Activated CD4-positive, CD25-positive, alpha-beta regulatory T cell (primary cell): ENCODE measurements at places on chromosomes 6 and 20.
A peak's percentile ranks its signal among the peaks of the same experiment; 100 is the strongest.

DNA sequence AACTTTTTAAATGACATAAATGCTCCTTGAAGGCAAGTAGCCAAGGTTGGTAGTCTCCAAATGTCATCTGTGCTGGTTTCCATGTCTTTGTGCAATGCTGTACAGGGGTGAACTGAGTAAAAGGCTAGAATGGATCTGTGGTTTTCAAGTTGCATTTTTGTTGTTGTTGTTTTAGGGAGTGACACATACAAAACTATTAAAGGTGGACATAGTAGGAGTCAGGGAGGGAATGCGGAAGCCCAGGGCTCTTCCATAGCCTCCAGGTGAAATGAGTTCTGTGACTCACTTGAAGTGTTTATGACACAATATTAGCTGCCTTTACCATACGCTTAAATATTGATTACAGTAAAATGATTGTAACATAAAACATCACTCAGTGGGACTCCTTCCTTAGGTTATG lies 22.5 kb upstream of the QKI start:
- DNase-seq: no peak

GRCh38 chr6:12028213-12028612 lies 16.1 kb downstream of the HIVEP1 start:
- DNase-seq: no peak

DNA sequence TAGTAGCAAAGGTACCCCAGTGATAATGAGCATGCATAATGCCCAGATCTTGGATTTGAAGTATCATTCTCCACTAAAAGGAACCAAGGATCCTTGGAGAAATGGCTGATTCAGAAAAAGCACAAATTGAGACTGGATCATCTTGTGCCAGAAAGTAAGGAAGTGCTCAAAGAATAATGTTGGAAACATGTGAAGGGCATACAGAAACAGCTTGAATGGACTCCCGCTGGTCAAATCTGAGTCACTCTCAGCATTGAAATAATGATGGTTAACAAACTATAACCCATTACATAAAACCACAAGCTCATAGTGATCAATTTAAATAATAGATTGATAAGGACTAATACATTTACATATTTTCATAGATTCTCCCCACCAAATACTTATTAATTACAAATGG lies 3.6 kb upstream of the OSTM1 start:
- DNase-seq: no peak

DNA sequence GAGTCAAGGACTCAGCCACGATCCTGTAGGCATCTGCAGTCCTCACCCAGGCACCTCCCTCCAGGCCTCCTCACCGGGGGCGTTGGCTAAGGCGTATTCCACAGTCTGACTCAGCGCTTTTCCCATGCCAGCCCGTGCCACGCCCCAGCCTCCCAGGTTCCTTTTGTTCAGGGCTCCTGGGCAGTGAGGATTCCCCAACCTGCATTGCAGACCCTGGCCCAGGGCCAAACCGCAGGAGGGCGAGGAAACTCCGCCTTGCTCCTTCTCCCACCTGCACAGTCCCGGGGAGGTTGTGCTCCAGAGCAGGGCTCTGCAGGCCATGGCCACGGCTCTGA lies 202.8 kb upstream of the CST7 start:
- DNase-seq: no peak

- no peak for DNase-seq
Observed at GRCh38 chr6:147806697-147807096, 298.2 kb downstream of the SAMD5 start.

GRCh38 chr6:138689849-138690248 lies 83.7 kb upstream of the CCDC28A start:
- no peak for DNase-seq

GRCh38 chr6:170152124-170152926 lies 138.6 kb downstream of the DLL1 start:
- DNase-seq: no peak

- DNase-seq: no peak
Observed at GRCh38 chr6:24910331-24910960, 25.3 kb downstream of the RIPOR2 start.

GRCh38 chr6:126824815-126825214 lies 293.7 kb upstream of the RSPO3 start:
- no peak for DNase-seq

GRCh38 chr6:144331491-144331969 lies 46.4 kb downstream of the UTRN start:
- DNase-seq: no peak

DNA sequence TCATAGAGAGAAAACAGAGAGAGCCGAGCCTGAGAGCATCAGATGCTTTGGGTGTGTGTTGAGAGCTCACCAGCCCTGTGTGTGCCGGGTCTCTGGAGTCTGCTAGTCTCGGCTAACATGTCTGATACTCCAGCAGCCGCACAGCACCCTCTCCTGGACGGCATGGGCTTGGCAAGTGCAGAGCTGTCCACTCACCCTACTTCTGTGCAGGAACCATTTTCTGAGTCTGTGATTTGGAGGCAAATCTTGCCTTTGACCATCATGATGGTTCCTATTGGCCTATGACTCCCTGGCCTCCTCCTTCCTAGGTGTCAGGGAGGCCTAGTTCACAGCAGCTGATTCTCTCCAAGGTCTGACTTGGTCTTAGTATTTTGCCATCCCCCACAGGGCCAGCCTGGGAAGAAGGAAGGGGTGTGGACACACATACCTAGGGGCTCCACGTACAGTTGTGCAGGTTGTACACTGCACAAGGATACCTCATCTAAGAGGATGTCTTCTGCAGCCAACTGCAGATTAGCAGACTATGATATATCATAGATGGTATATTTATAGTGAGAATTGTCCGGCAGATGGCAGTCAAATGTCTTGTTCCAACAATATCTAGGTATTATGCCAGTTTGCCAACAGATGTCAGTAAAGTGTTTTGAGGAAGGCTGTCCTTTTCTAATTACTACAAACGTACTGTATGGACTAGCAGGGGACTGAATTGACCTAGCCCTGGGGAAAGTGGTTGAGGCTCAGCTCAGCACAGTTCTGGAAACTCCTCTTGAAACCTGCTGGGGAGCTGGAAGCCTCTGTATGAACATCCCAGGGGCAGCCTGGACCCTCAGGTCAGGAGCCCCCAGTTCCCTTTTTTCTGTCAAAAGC lies 13.0 kb downstream of the FGD2 start:
- peak; percentile 73 for DNase-seq

GRCh38 chr20:63587776-63588591 lies 13.9 kb upstream of the HELZ2 start:
- no peak for DNase-seq

DNA sequence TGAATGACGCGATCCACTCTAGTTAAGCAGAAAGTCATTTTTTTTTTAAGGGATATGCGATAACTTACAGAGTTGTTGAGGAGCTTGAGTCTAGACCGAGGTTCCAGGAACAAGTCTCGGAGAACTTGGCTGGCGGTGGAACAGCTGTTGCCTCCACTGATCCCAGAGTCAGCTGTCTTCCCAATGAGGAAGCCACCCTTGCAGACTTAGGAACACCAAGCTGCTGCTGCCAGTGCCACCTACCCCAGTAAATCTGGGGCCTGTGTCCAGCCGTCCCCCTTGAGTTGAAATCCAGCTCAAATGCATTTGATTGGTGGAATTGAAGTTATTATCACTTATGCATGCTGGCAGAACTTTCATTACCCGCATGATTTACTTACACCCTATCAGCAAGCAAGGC lies 6.7 kb downstream of the PFDN4 start:
- no peak for DNase-seq

DNA sequence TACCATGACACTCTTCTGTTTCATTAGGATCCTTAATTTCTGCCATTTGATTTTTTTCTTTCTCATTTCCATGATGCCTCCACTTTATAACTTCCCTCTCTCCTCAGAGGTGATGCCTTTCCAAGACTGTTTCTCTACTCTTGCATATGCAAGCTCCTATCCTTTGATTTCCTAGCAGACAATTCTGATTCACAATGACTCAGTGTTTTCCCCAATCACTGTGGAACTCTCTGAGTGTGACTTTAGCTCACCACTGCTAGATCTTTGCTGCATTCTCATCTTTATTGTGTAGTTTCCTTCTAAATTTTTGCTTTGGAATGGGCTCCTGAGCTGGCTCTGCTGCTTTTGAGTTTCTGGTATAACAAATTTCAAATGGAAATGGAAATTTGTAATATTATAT lies 184.9 kb downstream of the TINAG start:
- DNase-seq: no peak

GRCh38 chr6:4580361-4580760 lies 195.8 kb upstream of the CDYL start:
- DNase-seq: no peak

DNA sequence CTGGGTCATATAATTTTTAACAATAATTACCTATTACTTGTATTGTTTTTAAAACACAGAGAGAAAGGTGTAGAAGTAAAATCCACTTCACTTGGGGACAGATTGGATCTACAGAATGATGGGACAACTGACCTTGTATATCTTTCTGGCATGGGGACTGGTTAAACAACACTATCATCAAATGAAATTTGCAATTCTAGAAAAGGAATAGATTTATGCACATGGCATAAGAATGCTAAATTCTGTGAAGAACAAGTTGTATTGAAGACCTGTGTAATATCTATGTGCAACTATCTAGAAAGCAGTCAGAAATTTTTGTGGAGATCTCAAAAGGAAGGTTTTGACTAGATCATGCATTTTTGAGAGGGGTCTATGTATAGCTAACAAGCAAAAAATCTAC lies 106.3 kb upstream of the BMP5 start:
- no peak for DNase-seq

DNA sequence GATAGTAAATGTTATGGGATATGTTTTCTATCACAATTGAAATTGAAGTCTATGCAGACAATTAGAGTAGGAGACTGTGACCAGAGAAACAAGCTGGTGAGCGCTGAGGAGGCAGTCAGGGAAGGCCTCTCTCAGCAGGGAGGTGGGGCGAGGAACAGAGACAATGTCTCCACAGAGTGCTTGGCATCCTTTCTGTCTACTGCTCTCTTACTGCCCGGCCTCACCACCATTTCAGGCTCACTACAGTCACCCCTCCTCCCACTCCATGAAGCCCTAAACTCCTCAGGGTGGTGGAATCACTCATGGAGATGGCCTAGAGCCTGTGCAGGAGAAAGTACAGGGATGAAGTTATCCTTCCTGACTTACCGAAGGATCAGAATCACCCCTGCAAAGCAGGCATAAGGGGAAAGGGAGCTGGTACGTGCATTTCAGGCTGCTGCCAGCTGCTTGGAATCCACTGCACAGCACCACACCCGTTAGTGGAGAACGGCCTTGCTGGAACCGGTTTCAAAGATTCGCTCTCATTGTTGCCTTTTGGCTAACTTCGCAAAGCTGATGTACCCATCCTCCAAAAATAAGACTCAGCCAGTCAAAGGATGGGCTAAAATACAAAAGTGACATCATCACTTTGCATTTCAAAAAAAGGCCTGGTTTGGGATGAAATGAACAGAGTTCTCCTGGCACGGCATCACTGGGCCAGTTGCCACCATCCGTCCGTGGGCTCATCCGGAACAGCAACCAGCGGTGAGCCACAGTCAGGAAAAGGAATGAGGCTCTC lies 67.3 kb downstream of the SLC22A23 start:
- no peak for DNase-seq

DNA sequence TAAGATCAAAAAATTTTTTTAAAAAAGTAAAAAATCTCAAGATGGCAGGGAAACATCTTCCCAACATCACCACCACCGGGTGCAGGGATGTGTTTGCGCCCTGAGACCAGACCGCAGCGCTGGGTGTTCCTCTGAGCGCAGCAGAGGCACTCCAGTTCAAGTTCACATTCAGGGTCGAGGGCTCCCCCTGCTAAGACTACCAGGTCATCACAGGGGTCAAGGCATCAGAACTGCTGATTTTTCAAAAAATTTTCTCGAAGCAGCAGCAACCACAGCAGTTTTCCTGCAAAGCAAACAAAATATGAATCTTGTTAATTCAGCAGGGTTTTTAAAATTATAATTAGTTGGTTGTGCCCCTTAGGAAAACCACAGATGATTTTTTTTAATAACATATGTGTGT lies 83.1 kb downstream of the MYLK4 start:
- no peak for DNase-seq

DNA sequence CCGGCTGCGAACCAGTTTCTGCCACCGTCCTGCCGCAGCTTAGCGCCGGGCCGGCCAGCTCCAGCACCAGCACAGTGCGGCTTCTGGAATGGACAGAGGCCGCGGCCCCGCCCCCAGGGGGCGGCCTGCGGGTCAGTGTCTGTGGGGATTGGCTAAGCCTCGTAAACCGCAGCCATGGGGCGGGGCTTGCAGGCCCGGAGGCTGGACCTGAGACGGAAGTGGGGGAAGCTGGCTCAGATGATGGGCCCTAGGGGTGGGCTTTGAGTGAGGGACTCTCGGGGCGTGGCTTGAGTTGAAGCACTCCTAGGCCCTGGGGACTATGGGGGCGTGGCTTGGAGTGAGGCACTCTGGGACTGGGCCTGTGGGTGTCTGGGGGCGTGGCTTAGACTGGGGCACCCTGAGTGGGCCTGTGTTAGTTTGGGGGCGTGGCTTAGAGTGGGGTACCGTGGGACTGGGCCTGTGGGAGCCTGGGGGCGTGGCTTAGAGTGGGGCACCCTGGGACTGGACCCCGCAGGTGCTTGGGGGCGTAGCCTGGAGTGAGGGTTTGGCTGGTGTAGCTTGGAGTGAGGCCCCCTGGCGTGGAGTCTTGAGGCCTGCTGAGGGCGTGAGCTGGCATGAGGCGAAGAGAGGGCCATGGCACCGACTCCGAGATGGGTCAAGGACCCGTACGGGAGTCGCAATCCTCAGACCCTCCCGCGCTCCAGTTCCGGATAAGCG lies 6.6 kb downstream of the L3MBTL1 start:
- DNase-seq: peak; percentile 88

DNA sequence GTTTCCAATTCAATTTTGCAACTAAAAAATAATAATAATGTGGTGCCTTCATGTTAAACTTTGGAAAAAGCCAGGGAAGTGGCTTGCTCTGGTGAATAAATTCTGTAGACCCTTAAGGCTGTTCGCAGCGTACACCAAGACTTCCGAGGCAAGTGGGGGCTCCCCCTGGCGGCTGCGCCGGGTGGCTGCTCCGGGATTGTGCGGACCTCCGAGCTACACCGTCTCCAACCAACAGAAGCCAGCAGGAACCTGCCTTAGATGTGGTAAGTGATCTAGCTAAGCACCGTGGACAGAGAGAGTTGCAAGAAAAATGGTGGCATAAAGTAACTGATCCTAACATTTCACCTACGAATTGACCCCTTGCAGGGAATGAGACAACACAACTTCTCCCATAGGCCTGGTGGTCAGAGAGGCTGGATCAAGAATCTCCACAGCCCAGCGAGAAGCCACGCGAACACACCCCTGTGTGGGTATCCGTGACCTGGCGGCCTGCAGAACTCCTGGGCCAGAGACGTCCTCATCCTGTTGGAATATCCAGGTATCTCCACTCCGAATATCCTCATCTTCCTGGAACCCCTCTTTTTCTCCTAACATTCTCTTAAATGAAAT lies 69.6 kb downstream of the TBXT start:
- peak; percentile 35 for DNase-seq

- no peak for DNase-seq
Observed at GRCh38 chr6:56291302-56291917, 44.0 kb upstream of the COL21A1 start.

DNA sequence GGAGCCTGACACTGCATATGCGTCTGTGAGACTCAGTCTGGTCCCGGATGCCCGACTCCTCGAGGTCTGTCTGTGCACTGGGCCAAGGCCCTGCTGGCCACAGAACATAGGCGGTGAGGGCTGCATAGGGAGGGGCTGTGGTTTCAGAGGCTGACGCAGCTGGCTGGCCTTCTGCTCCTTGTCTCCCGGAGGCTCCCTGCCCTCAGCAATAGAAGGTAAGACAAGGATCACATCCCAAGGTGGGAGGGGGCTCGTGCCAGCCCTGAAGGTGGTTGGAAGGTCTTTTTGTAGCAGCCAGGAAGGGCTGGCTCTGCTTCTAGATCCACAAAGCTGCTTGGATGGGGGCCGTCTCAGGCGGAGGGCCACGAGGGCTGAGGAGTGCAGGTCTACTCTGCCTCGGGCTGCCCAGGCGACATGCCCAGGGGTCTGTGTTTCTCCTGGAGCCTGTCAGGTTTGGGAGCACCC lies 239.8 kb upstream of the SULF2 start:
- DNase-seq: no peak
